ENCODE measurements at places on chromosomes 3 and 15.

GRCh38 chr3:50213373-50213772, 8.3 kb downstream of the SLC38A3 start:
- peak; percentile 89 for DNase-seq

- DNase-seq: no peak
Measured at GRCh38 chr3:51691021-51691420, 15.8 kb upstream of the GRM2 start.

GRCh38 chr3:126541628-126542339, 16.9 kb downstream of the C3orf22 start:
- DNase-seq: peak; percentile 4

- no peak for DNase-seq
Measured at GRCh38 chr15:32042269-32042972, 12.1 kb downstream of the CHRNA7 start.
